ENCODE measurements at places on chromosomes 11 and 22.
A peak's percentile ranks its signal among the peaks of the same experiment; 100 is the strongest.

DNA sequence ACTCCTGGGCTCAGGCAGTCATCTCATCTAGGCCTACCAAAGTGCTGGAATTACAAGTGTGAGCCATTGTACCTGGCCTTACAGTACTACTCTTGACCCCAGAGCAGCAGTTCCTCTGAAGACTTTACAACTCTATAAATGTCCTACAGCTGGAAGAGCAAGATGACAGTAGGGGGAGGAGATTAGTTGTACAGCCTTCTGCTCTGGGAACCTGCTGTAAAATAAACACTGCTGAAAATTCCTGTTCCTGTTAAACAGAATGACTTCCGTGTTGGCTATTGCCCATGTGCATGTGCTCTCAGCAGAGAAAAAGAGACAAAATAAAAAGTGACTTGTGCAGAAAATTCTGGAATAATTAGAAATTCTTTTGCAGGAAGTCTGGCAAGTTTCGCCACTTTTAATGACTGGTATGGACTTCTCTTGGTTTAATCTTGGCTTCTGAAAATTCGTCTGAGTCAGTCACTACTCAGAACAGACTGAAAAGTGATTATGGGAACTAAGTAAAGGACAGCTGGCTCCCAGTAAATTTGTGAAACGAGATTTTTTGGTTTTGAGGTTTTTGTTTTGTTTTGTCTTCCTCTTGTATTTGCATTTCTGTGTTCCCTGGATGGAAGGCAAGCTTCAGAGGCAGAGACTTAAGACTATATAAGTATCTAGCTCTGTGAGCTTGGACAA lies 955.7 kb downstream of the DLG2 start:
- no peak for DNase-seq

- no peak for DNase-seq
Observed at GRCh38 chr22:47201996-47202818, 439.8 kb downstream of the TBC1D22A start.

GRCh38 chr11:65188486-65188885 lies 6.8 kb downstream of the CAPN1 start:
- no peak for DNase-seq

- no peak for DNase-seq
Observed at GRCh38 chr11:17211286-17211685, 3.5 kb upstream of the PIK3C2A start.

DNA sequence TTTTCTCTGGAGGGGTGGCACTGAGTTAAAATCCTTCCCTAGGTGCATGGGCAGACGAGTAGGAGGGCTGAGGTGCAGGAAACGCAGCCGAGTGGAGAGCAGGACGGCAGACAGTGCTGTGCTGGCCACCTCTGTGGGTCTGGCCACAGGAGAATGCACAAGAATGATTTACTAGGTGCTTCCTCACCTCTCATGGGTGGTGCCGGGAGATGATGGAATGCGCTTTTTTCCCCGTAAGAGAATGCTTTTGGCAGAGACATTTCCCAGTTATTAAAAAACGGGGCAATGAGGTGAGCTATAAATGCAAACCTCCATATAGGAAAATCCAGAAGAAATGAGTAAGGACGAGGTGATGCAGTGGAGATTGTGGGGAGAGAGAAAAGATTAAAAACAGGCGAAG lies 86.1 kb downstream of the ADAMTS15 start:
- DNase-seq = no peak

GRCh38 chr11:73729594-73730206 lies 31.2 kb downstream of the RAB6A start:
- DNase-seq = no peak

GRCh38 chr11:45316258-45316657 lies 30.1 kb upstream of the SYT13 start:
- DNase-seq = no peak

DNA sequence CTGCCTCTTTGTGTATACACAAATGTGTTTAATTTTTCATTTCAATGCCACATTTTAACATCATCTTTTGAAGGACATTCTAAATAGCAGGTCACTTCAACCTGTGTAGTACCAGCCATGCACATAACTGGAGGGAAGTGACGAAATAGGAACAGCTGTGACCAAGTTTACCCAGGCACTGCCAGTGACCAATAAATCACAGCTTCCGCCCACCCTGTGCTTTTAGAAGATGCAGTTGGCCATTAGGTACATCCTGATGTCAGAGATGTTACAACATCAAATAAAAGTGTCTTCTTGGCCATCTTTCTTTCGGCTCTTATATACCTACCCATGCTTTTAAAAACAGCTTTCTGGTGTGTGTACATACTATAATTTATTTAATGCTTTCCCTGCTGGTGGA lies 7.8 kb downstream of the LDLRAD3 start:
- no peak for DNase-seq

- DNase-seq = no peak
Observed at GRCh38 chr11:26150031-26150430, 181.9 kb upstream of the ANO3 start.

GRCh38 chr11:68121067-68121899 lies at the start of gene CHKA:
TSS of gene CHKA (minus strand) at chr11:68121388. CDS start at chr11:68121177, 211 bp downstream.
- peak; percentile 96 for DNase-seq

DNA sequence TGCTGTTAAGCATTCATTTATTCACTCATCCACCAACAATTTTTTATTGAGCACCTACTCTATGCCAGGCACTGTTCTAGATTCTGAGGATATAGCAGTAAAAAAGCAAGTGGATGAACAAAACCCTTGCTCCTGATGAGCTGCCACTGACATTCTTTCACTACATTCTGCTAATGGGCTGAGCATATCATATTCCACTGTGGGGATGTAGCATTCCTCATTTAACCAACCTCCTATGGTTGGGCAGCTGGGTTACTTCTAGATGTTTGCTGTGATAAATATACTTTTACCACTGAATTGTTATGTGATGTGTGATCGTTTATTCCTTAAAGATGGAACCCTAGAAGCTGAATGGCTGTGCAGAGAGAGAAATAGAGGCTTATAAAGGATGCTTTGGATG lies 176.9 kb downstream of the MN1 start:
- no peak for DNase-seq

GRCh38 chr11:645536-645935 lies 8.5 kb downstream of the DRD4 start:
- DNase-seq = no peak

DNA sequence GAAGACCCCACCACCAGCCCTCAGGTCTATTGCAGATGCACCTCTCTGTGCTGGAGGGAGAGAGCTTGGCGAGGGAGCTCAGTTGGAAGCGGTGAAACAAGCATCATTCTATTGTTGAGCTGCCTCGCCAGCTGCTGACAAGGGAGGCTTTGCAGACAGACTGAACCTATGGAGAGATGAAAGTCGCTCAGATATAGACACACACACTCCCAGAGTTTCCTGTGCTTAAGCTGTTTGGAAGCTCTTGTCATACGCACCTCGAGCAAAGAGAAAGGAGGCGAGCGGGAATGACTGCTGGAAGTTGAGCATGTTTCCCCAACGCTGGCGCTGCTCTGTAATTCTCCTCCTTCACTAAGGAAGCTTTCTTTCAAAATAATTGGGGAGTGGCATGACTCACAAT lies 126.1 kb downstream of the TRIM29 start:
- DNase-seq = no peak
